ENCODE measurements at places on chromosomes 5 and 9.

DNA sequence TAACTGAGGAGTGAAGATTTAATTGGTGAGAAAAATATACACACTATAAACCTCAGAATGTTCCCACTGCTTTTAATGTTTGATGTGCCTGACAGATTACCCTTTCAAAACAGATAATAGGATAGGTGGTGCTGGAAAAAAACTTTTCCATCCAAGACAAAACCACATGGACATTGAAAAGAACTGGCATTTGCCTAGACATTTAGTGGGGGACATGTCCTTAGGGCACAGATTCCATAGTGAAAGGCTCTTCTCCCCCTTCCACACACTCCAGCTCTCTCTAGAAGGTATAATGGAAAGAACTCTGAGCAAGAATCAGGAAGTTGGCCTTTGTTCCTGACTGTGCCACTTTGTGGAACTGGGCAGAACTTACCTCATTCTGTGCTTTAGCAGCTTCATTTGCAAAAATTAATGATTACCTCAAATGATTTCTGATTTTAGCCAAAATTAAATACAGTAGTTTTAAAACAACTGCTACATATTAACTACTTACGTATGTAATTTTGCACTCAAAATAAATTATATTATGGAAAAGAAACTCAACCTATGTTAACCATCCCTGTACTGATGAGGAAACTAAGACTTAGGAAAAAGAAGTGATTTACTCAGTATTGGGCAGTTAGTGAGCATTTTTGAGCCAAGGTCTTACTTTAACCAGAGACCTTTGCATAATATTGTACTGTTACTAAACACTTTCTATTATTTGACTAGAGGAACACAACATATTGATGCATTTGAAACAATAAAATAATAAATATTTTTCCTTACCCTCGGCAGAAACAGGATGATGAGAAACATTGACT is 43.3 kb downstream of the TMC1 start:
- no peak for DNase-seq

- DNase-seq, result no peak
Observed at GRCh38 chr5:120576588-120576987, 112.5 kb downstream of the PRR16 start.

DNA sequence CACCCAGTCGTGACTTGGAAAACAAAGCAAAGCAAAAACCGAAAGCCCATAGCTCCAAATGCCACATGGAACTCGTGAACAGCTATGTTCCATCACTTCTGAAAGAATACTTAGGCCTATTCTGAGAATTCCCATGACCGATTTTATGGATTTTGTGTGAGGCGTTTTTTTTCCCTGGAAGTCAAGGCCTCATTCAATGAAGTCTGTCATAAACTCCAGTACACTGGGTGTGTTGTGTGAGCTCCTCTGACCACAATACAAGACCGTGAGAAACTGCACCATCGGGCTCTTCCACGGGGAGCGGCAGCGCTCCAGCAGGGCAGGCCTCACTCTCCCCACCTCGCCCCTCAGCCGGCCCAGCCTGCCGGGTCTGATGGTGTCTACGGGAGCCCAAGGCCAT is 209.5 kb downstream of the FANCC start:
- DNase-seq, result no peak

DNA sequence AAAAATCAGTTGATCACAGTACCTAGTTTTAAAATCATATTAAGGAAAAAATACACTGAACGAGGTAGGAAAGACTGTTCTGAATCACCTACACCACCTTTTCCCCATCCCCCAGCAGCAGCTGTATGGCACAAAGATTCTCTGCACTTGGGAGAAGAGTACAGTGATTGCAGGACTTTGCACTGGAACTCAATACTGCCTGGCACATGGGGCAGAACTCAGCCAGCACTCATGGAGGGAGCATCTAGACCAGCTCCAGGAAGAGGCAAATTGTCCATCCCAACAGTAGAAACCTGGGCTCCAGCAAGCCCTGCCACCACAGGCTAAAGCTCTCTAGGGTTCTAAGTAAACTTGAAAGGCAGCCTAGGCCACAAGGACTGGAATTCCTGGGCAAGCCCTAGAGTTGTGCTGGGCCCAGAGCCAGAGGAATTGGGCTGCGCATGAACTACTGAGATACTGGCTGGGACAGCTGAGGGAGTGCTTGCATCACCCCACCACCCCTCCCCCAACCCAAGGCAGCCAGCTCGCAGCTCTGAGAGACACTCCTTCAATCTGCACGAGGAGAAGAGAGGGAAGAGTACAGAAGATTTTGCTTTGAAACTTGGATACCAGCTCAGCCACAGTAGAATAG is 654.4 kb upstream of the CDH6 start:
- DNase-seq, result no peak

GRCh38 chr9:130271473-130271872 is 5.9 kb downstream of the HMCN2 start:
- no peak for DNase-seq

GRCh38 chr5:16585041-16585667 is 31.6 kb downstream of the RETREG1 start:
- DNase-seq, result no peak

GRCh38 chr9:21039302-21039701 is 7.9 kb upstream of the HACD4 start:
- DNase-seq, result no peak

DNA sequence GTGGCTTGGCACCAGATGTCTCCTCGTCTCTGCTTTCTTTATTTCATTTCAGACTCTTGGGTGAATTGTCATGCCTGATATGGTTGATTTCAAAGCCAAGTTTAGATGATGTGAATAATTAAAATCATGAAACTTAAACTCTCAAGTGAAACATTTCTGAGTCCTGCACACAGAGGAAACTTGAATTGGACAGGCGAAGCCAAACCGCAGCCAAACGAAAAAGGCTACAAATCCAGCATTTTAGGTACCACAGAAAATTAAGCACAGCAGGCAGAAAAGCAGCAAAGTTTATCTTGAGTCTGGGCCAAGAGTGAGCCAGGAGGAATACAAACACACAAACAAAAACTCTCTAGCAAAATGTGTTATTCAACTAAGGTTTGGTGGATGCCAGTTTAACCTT is 659.8 kb upstream of the KLF4 start:
- no peak for DNase-seq

DNA sequence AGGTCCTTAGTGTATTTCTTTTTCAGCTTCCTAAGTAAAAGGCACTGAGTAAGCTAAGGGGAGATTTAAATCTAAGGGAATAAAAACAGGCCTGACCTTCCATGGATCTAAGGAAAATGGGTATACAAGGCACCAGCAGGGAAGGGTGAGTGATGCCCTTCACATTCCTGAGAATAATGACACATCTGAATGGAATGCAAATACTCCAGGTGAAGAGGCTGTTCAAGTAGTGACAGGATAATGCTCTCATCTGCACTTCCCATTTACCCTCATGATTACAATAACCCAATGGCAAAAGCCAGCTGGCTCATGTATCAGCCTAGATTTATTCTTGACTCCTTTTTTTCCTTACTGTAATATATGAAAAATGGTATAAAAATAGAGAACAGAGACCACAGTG is 216.2 kb upstream of the ACTBL2 start:
- DNase-seq, result no peak

DNA sequence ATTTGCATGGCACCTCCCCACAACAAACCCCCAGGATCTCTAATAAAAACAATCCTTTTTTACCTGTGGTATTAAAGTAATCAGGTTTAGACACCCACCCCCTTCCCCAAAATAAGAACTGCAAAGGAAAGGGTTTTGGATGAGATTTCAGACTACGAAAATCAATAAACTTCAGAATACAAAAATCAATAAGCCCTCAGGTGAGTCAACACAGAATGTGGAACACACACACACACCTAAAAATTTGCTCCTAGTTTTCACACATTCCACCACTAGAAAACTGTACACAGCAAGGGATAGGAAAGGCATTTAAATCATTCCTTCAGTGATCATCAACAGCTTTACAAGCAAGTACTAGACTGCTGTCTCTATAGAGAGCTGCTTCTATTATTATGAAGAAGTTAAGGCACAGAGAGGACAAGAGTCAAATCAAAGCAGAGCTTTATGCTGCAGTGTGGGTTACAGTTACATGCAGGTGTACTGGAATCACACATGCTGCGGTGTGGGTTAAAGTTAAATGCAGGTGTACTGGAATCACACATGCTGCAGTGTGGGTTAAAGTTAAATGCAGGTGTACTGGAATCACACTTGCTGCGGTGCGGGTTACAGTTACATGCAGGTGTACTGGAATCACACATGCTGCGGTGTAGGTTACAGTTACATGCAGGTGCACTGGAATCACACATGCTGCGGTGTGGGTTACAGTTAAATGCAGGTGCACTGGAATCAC is 36.3 kb downstream of the PFDN1 start:
- no peak for DNase-seq

- DNase-seq, result no peak
Observed at GRCh38 chr5:102595332-102595731, 96.5 kb upstream of the SLCO6A1 start.

DNA sequence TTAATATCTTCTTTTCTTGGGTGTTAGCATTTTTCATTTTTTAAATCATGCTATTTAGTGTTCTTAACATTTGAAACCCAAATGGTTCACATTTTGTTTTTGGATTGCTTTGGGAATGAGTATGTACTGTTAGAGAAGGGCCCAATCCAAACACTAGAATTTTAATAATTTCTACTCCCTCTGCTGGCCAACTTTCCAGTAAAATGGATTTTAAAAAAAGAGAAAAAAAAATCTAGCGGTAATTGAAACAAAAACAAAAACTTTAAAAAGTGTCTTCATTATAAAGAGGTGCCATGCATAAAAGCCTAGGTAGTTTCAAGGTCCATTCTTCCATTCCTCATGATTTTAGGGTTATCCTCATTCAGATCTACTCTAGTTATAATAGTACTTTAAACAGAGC is 32.1 kb upstream of the RICTOR start:
- DNase-seq, result no peak

GRCh38 chr5:34535944-34536623 is 120.0 kb upstream of the RAI14 start:
- no peak for DNase-seq

DNA sequence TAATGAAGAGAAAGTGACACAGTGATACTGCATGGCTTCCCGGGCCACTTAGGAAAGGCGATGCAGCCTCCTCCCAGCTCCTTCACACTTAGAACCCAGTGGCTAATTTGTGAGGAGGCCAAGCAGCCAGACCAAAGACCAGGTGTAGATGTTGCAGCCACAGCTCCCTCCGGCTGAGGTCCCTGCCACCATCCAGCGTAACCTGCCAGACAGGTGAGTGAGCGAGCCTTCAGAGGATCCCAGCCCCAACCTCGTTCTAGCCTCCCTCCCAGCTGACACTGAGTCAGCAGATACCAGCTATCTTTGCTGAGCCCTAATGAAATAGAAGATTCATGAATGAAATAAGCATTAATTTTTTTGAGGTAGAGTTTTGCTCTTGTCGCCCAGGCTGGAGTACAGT is 59.7 kb downstream of the COL23A1 start:
- DNase-seq, result no peak

DNA sequence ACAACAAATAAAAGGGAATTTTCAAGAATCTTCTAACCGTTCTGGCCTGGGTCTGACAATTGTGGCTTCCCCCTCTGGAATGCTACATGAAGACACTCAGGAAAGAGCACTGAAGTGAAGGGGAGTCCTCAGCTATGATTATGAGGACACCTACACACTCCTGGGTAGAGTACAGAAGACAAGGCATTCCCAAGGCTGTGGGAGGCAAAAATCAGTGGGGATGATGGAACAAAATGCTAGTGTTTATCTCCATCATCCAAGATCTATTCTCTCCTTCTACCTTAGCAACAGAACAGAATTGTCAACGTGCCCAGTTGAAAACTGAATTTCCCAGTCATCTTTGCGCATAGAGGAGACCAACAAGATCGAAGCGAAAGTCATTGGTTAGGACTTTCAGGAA is 130.1 kb upstream of the LARP1 start:
- no peak for DNase-seq
